ENCODE measurements at places on chromosomes 13 and 19. TPM values are rescaled to one million over a fixed set of nuclear protein-coding genes. Genes with fewer than 3 reads are reported as not detected.

NOTCH3 gene
- 23.1 TPM for polyA plus RNA-seq

ERVK3-1 gene
- polyA plus RNA-seq = 40.0 TPM

ADPRHL1 gene
- polyA plus RNA-seq = 133 TPM

KRTDAP gene
- polyA plus RNA-seq = not detected

PRR19 gene
- 5.9 TPM for polyA plus RNA-seq

LIM2 gene
- polyA plus RNA-seq = not detected

FAM124A gene
- polyA plus RNA-seq = 11.3 TPM

SPTBN4 gene
- polyA plus RNA-seq = 36.8 TPM

Measured in brain (organoid and tissue), 16 donors.